ENCODE measurements at places on chromosomes 6 and 20.

GRCh38 chr20:49845060-49845459, 32.4 kb downstream of the SLC9A8 start:
- no peak for DNase-seq

- no peak for DNase-seq
These were observed 46.4 kb upstream of the NT5E start for GRCh38 chr6:85403331-85404015.

- DNase-seq: no peak
These were observed 591.1 kb downstream of the PTPRT start for GRCh38 chr20:42598581-42598980.

- no peak for DNase-seq
These were observed 16.8 kb downstream of the SCML4 start for GRCh38 chr6:107807196-107807811.

- DNase-seq: no peak
These were observed 21.5 kb downstream of the LAMA4 start for GRCh38 chr6:112232845-112233256.

- DNase-seq: no peak
These were observed 65.8 kb upstream of the SLC22A1 start for GRCh38 chr6:160055813-160056212.

DNA sequence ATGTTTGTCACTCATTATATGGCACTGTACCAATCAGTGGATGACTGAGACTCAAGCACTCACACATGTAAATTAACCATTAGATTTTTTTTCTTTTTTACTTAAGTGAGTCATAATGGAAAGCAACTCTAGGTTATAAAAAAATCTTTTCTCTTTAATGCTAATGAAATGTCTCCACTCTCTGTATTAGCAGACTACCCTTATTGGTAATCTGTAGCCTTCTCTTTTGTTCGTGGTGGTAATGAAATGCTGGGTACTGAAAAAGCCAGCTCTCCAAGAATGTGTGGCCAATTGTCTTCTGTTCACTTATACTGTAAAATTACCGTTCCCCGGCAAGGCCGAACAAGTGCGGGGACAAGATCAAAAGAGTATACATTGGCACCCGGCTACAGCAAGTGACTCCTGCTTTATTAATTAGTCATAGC, 69.0 kb downstream of the AFG1L start:
- DNase-seq: no peak

DNA sequence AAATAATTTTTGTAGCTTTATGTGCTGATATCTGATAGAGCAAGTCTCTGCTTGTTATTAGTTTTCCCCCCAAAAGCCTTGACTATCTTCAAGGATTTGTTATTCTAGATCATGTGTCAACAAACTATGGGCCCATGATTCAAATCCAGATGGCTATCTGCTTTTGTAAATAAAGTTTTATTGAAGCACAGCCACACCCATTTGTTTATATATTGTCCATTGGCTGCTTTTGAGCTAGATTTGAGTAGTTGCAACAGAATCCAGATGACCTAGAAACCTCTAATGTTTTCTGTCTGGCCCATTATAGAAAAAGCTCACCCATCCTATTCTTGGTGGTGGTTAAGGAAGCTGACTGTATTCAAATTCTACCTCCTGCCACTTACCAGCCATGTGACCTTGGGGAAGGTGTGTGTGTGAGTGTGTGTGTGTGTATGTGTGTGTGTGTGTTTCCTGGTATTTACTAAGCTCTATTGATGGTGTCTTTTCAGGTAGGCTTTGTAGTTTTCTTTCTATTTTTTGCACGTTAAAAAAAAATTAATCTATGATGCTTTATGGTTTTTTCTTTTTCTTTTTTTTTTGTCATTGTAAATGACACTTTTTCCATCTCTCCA, 1.3 kb upstream of the GTSF1L start:
- no peak for DNase-seq

- DNase-seq: no peak
These were observed 10.7 kb upstream of the LAMP5 start for GRCh38 chr20:9503526-9504245.

- no peak for DNase-seq
These were observed 66.4 kb upstream of the SLC22A23 start for GRCh38 chr6:3523271-3523670.

GRCh38 chr20:54649511-54649962, 174.1 kb downstream of the DOK5 start:
- DNase-seq: peak; percentile 39

- no peak for DNase-seq
These were observed 140.3 kb downstream of the SMOC2 start for GRCh38 chr6:168581236-168581635.

DNA sequence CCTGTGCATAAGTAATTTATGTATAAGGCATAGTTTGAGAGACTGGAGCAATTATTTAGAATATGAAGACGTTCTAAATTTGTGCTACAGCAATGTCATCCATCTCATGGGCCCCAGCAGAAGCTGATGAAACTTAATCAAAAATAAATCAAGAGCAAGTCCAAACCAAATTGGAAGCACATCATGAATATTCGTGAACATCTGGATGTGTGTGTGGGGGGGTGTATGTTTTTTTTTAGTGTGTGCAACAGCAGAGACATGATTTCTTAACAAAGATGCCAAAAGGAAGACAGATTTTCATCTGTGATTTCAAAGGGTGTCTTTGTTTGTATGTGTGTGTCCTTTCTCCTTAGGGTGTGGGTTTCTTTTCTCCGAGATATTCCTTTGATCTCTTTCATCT, 58.9 kb downstream of the SASH1 start:
- DNase-seq: no peak

GRCh38 chr20:9912858-9913434, 74.1 kb upstream of the PAK5 start:
- peak; percentile 2 for DNase-seq

DNA sequence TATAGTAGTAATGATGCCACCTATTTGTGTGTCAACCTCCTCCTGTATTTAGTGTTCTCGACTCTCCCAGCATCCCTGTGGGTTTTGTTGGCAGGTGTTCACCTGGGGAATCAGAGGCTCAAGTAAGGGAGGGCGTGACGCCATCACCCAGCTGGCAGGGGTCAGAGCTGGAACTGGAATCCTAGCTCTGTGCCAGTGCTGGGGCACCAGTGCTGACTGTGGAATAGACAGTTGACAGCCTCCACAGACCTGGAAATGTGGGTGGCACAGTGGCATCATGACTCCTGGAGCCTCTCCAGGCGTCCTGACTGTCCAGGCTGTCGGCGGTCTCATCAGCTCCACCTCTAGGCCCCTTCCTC, 102.8 kb downstream of the SYCP2 start:
- DNase-seq: no peak

GRCh38 chr20:25336561-25337422, 53.8 kb downstream of the ABHD12 start:
- DNase-seq: no peak

- DNase-seq: no peak
These were observed 6.0 kb downstream of the STMND1 start for GRCh38 chr6:17107863-17108262.

DNA sequence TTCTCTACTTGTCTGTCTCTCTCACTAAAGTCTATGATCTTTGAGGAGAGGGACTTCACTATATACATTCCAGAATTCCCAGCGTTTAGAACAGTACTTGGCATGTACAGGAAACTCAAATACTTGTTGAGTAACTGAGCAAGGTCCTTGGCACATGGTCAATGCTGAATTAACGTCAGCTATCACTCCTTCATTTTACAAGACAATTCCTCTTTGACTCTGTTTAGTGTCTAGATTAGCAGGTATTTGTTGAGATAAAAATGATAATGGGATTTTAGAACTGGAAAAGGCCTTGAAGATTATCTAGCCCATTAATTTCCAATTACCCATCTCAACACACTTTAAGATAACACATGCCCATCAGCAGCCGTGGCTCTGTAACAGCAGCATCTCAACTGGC, 6.6 kb upstream of the GUCA1B start:
- DNase-seq: no peak

DNA sequence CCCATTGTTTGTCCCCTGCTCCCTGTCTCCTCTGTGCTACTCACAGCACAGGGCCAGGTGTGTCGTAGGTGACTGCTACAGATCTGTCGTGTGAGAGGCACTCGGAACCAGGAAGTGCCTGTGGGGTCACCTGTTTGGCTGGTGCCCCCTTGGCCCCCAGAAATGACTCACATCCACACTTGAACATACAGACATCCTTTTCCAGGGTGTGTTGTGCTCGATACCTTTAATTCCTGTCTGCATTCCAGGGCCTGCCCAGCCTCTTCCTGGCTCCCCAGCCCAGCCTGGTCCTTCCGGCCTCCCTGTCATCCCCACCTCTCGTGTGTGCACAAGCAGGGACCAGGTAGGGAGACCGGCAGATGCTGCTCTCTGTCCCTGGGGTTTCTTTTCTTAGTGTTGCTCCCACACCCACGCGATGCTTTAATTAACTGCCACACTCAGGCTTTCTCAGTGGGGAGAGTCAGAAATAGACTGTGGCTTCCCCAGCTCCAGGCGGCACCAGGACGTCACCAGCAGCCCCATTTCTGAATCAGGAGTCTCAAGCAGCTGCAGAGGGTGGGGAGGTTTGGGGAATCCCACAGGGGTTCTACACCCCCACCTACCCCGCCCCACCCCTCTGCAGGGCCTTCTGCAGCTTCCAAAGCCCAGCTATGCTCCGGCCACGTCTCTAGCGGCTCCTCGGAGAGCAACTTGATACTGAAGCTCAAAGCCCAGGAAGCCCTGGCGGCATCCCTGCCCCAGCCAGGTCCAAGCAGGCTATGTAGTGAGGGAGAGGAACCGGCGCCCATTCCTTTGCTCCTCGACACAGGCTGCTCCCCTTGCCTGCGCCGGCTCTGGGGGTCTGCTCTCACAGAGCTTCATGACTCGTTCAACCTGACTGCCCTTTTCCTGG, 102.2 kb downstream of the SYCP2 start:
- no peak for DNase-seq

DNA sequence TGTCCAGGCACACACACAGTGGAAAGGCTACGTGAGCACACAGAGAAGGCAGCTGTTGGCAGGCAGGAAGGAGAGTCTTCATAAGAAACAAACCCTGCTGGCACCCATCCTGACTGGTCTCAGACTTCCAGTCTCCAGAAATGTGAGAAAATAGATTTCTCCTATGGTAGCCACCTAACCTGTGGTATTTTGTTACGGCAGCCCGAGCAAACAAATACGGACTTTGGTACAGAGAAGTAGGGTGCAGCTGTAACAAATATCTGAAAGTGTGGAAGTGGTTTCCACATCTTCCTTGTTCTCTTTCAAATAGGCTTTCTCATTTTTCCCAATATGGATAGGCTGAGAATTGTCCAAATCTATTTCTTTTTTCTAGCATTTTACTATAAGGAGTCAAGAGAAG, 94.6 kb downstream of the ADGB start:
- no peak for DNase-seq

DNA sequence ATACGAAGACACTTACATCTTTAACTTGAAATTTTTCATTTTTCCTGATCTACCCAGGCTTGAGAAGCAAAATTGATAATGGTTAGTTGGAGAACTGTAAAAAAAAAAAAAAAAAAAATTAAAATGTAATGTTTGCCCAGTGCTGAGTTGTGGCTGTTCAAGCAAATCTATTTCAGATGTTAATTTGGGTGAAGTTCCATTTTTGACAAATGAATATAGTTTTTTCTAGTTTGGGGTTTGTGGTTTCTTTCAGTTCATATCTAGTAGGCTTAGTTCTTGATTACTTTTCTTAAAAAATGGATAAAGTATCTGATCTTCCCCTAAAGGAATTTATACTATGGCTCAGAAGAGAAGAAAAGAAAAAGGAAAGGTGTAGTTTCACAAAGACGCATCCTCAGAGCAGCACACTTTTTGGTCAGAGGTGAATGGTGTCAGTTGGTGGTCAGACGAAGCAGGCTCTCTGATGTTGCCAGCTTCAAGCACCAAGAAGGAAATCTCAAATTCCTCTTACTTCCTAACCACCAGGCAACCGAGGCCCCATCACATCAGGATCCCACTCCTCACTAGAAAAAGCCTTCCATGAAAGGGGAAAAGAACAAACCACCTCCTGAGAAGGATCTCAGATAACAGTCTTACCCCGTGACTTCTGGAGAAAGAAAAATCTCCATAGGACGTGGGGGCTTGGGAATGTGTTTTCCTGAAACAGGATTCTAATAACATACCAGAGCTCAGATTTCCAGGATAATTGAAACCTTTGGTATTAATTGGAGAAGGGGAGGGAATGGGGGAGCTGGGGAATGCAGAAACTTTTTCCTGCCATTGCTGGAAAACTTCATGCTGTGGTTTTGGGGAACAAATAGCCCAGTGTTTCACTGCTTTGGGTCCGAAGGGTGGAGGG, 396.2 kb downstream of the CD83 start:
- DNase-seq: no peak

GRCh38 chr6:115896538-115897129, 164.1 kb downstream of the FRK start:
- no peak for DNase-seq

- no peak for DNase-seq
These were observed 1040.7 kb upstream of the FLRT3 start for GRCh38 chr20:15378151-15378550.

DNA sequence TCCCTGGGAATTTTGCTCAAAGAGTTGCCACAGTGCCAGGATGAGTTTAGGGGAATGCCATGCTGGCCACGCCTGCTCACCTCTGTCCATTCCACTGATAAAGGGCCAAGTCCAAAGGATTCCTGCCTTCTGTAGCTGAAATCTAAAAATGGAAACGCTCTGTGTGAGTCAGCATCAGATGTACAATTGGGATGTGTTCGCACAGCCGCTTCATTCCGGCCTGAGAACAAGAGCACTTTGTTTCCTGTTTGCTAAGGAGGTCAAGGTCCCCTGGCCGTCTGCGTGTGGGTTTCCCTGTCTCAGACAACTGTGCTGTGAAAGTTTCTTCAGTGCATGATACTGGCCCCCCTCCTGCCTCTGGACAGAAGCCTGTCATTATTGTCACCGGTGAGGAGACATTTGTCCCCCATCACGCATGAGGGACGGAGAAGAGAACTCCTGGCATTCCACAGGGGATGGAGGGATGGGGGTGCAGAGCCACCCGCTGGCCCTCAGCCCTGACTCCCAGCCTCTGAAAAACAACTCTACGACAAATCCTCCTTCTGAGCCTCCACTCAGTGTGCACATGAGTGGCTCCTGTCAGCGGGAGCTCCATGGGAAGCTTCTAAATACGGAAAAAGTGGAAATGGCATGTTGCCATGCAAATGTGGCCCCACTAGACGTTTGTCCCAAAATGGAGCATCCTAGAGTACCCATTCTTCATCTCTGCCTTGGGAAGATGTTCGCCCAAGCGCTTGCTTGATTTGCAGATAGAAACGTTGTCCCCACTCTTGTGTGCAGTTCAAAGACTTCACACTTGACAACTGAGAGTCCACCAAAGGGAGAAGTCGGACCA, 143.5 kb upstream of the AFDN start:
- DNase-seq: no peak

- no peak for DNase-seq
These were observed 5.0 kb upstream of the GABRR1 start for GRCh38 chr6:89221971-89222711.

GRCh38 chr20:8602389-8603116, 466.3 kb upstream of the PLCB4 start:
- no peak for DNase-seq

- DNase-seq: peak; percentile 67
These were observed 7.7 kb downstream of the CSTF1 start for GRCh38 chr20:56400001-56400640.

GRCh38 chr20:59935457-59936185, 2.2 kb upstream of the SYCP2 start:
- DNase-seq: no peak

Measured in effector memory CD8-positive, alpha-beta T cell (primary cell).